Inflammatory macrophage (primary cell): ENCODE measurements at places on chromosomes 6 and 20.

GRCh38 chr20:42113236-42113635 lies 495.1 kb upstream of the CHD6 start:
- DNase-seq: no peak

- DNase-seq: no peak
These were observed 129.2 kb downstream of the UNC5CL start for GRCh38 chr6:40909811-40910210.

- no peak for DNase-seq
These were observed 277.2 kb upstream of the NT5E start for GRCh38 chr6:85172705-85173104.

GRCh38 chr6:79543411-79543810 lies 6.2 kb upstream of the LCA5 start:
- DNase-seq: no peak

DNA sequence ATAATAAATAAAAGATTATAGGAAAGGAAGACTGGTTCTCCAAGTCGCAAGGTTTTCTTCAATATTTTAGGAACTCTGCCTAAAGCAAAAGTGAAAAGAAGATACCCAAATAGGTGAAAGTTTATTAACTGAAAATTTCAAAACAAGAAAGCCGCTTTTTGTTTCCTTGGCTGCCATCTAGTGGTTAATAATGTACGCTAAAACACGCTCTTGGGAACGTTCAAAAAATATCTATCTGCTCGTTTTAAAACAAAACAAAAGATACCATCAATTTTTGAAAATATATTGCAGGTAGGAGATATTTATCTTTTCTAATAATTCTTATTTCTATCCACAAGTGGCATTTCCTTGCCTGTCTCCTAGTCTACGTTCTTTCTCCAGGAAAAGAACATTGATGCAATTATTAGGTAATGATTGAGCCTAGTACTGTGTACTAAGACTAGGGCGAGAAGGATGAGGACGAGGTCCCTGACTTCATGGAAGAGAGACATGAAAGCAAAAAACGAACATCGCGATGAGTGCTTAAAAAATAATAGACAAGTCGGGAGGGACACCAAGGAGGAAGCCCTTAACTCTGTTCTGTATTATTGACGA lies 97.2 kb downstream of the SPTLC3 start:
- peak; percentile 38 for DNase-seq

- DNase-seq: peak; percentile 24
These were observed 1.1 kb upstream of the MRGBP start for GRCh38 chr20:62795023-62795761.

GRCh38 chr20:61400499-61400898 lies 148.4 kb downstream of the CDH4 start:
- no peak for DNase-seq
